ENCODE measurements at places on chromosomes 2 and 18. TPM values are rescaled to one million over a fixed set of nuclear protein-coding genes. Genes with fewer than 3 reads are reported as not detected.
A peak's percentile ranks its signal among the peaks of the same experiment; 100 is the strongest.

Gene ANKRD62
- not detected for total RNA-seq

Gene CHRNG
- not detected for total RNA-seq

DNA sequence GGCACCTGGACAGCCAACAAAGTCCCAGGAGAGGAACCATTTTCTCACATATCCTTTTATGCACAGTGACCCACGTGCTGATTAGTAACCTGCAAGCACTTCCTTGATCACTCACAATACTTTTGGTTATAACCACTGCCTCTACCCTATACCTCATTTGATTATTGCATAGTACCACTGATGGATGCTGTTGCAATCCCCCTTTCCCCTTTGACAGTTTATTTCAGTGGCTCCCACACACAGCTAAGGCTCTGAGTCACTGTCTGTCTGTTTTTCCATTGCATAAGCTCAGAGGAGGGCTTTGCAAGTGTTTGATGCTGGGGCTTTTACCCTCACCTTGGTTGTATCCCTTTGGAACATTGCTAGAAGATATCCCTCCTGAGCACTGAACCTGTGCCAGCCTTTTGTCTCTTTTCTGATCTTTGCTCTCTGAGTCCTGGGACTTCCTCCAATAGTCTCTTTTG is 101.7 kb upstream of the RBBP8 start:
- DNase-seq, result no peak

GRCh38 chr2:128406736-128407554 is 88.3 kb upstream of the HS6ST1 start:
- no peak for DNase-seq

- peak; percentile 16 for DNase-seq
Observed at GRCh38 chr2:187689372-187689771, 135.1 kb upstream of the TFPI start.
